ENCODE measurements at places on chromosomes 5 and 9.

- no peak for DNase-seq
These were observed 572.4 kb downstream of the NR2F1-AS1 start for GRCh38 chr5:93008502-93009207.

DNA sequence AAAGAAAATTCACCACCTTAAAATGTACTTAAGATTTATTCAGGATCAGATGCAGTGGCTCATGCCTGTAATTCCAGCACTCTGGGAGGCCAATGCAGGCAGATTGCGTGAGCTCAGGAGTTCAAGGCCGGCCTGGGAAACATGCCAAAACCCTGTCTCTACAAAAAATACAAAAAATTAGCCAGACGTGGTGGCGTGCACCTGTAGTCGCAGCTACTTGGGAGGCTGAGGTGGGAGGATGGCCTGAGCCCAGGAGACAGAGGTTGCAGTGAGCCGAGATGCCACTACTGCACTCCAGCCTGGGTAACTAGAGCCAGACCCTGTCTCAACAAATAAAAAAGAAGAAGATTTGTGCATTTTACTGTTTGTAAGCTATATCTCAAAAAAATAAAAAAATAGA lies 34.7 kb upstream of the GFPT2 start:
- DNase-seq = no peak

GRCh38 chr5:122494109-122494508 lies 182.1 kb downstream of the SNCAIP start:
- DNase-seq = no peak

DNA sequence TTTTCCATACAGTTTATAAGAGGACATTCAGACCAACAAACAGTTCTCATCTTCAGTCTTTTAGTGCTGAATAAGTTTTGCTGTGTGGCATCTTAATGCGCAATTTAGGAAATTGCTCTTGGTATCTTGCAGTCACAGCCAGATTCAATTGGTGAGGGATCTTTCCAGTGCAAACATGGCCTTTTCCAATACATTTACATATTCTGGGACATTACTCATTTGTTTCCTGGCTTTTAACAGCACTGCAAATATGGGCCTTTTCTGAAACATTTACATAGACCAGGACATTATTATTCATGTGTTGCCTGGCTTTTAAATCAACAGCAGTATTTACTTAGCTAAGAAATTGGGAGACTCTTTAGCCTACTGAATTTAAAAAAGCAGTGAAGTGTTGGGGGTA lies 22.7 kb downstream of the ANKRD33B start:
- DNase-seq = no peak

DNA sequence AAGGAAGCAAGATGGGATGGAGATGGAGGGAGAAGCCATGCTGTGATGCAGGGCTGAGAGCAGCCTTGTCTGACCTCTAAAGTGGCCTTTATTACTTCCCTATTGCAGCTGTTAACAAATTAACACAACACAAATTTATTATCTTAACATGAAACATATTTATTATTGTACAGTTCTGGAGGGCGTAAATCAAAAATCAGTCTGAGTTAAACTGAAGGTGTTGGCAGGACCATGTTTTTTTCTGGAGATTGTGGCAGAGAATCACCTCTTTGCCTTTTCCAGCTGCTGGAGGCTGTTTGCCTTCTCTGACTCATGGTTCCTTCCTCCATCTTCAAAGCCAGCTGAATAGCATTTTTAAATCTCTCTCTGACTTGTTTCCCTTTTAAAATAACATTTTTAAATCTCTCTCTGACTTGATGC lies 7.2 kb upstream of the MCC start:
- no peak for DNase-seq

DNA sequence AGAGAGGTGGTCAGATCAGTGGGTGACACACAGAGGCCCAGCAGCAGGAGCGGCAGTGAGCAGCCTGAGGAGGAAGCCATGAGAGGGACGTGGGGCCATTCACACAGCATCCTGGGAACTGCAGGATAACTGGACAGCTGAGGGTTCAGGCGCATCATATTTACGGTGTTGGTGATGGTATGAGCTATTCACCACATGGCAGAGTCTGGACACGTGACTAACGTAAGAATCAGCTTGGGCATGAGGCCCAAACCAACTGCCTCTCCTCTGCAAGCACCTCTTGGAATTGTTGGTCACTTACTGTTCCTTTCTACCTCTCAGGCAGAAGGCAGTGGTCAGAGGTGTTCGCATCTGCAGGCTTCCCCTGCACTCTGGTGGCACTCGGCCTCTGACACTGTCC lies 141.1 kb downstream of the ENTREP1 start:
- no peak for DNase-seq

DNA sequence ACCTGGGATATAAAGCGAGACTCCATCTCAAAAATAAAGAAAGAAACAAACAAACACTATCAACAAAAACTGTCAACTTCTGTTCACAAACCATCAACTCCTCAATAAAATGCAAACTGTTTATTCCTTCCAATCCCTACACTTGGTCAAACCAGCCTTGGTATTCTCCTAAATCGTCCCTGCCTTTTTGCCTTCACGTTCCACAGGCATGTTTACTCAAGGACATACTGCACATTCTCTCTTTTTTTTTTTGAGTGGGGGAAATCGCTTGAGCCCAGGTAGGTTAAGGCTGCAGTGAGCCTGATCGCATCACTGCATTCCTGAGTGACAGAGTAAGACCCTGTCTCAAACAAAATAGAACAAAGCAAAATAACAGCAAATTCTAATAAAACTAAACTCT lies 13.0 kb downstream of the UBAP2 start:
- no peak for DNase-seq

DNA sequence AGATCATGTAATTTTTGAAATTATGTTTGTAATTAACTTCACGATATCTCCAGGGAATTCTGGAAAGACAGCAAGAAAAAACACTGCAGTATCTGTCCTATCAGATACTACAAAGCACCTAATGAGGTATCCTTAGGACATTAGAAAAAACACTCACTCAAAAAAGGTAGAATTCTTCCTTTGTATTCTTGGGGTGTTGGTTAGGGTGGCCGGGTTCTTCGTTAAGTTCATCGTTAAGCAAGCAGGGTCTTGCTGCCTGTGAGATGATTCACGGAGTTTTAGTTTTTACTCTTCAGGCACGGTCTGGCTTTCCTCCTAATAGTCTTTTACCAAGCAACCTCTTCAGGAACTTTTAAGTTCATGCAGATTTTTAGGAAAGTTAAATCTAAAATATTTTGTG lies 91.4 kb upstream of the IRX4 start:
- DNase-seq = no peak

DNA sequence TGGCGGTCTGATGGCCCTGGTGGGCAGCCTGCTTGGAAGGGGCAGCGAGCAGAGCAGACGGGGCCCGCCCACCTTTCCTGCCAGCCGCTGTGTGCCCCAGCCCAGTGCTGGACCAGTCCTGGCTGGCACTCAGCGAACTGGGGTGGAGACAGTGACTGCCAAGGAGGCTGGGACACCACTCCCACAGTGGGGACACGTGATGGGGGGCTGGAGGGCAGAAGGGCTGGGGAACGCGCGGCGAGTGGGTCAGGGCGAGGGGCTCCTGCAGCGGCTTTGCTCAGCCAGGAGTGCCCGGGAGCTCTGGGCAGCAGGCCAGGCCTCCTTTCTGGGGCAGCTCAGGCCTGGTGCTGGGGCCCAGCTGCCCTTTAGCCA lies 19.5 kb downstream of the NCS1 start:
- DNase-seq = no peak

- no peak for DNase-seq
These were observed 268.2 kb upstream of the TAS2R1 start for GRCh38 chr5:9898319-9898718.

DNA sequence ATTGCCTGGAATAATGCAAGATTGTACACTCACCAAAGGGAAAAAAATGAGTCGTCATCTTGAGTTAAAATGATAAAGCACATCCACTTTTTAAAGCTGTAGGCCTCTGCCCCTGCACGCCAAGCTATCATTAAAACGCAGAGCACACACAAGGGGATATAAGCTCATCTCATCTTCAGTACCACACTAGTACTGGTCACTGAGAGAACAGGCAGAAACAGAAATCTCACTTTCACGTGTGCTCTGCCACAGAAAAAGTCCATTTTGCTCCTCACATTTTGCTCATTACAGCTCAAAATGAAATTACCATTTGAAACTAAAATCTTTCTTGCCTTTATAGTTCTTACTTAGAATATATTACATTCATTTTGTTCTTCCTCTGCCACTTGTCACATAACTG lies 99.2 kb upstream of the SLC30A5 start:
- no peak for DNase-seq

DNA sequence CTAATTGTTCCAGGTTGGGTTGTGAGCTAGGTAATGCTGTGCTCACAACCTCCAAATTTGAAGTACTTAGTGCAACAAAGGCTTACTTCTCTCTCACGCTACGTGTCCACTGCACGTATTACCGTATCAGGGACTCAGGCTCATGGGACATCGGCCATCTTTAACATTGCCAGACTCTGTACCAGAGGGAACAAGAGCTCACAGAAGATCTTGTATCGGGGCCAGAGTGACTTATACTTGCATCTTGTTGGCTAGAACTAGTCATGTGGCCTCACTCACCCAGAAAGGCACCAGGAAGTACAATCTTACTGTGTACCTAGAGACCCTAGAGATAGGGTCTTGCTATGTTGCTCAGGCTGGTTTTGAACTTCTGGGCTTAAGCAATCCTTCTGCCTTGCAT lies 81.1 kb upstream of the KLF9 start:
- DNase-seq = no peak

DNA sequence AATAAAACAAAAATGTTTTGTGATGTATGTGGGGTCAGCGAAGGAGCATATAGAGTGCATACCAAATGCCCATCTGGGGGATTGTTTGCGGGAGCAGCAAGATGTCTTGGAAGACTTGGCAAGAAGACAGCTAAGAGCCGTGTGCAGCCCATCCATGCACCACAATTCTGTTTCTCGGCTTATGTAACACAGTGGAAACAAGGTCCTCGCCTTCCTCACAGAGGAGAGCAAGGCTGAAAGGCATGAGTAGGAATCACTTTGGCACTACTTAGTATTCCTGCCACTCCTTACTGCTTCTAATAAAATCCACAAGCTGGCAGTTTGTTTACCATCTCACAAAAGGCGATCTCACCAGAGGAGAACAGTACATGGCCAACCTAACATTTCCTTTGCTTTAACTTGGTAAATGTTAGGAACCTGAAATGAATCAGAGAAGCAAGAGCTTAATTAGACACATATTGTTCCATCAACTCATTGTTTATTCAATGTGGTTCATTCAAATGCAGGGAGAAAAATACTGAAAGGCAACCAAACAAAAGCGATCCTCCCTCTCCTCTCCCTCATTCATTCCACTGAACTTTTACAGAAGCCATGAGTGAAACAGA lies 648.1 kb downstream of the ACTL7B start:
- no peak for DNase-seq

- DNase-seq = no peak
These were observed 3.3 kb upstream of the DAB2IP start for GRCh38 chr9:121648172-121648571.

GRCh38 chr5:94021246-94021645 lies 279.8 kb upstream of the POU5F2 start:
- no peak for DNase-seq

DNA sequence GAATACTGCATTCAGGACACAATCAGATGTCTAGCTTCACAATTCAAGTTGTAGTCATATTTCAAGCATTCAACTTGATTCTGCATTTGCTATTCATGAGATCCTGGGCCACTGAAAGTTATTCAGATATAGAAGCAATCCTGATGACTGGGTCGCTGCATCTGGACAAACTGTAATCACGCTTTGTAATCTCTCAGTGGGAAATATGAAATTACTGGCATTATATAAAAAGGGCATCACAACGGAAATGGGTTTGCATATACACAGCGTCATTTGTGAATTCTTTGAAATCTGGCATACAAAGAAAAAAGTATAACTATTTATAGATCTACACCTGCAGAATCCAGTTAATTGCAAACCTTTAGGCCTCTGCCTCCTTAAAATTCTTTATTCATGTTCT lies 102.2 kb downstream of the PARP8 start:
- no peak for DNase-seq

GRCh38 chr9:121399883-121400607 lies 30.0 kb upstream of the STOM start:
- DNase-seq = peak; percentile 25

DNA sequence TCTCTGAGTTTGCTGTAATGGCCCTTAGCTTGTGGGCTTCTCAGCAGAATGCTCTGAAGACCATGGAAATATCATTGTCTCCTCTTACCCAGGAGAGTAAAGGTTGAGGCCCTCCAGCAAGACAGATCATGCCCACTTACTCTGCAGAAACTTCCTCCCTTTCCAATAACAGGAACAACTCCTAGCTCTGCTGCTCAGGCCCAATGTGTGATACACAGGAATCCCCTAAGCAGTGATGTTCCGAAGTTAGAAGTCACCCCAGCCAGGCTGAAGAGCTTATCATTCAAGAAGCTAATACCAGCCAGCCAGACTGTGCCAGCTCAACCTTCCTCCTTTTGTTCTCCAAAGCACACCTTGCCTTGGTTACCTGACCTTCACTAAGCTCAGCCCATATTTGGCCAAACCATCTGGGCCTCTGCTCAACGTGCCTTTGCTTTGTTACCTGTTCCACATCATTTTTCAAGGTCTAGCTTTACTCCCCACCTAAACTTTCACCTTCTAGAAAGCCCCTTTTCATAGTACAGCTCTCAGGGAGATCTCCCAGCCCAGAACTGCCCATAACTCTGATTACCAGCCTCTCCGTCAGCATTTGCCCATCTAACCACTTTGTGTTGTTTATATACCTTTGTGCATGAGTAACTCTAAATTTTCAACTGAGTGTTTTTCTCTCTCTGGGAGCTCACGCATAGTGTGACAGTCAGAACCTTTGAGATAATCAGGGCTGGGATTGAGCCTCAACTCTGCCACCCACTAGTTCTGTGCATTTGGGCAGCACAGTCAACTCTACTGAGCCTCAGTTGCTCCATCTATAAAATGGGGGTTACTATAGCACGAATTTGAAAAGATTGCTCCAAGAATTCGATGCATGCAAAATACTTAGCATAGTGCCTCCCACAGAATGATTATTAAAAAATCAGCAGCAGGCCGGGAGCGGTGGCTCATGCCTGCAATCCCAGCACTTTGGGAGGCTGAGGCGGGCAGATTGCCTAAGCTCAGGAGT lies 107.6 kb upstream of the CPEB4 start:
- DNase-seq = no peak

Measured in activated CD4-positive, alpha-beta T cell treated with anti-CD3 and anti-CD28 coated beads, Interleukin-2, amount 50 U/mL, for 24 hours (primary cell).